ENCODE measurements at places on chromosomes 6 and 20.

- DNase-seq: no peak
These were observed 43.3 kb downstream of the SCP2D1 start for GRCh38 chr20:18856873-18857272.

GRCh38 chr20:57298457-57298856, 31.1 kb upstream of the SPO11 start:
- DNase-seq: no peak

- no peak for DNase-seq
These were observed 392.6 kb downstream of the ZFAND3 start for GRCh38 chr6:38212116-38212515.

GRCh38 chr20:9332791-9333479, 181.5 kb upstream of the LAMP5 start:
- no peak for DNase-seq

GRCh38 chr6:45278367-45278766, 49.8 kb upstream of the RUNX2 start:
- no peak for DNase-seq

All from stimulated activated CD8-positive, alpha-beta memory T cell treated with anti-CD3 and anti-CD28 coated beads, Interleukin-15, amount 100 ng/mL, for 24 hours (primary cell).